ENCODE measurements at places on chromosomes 5 and 9.

DNA sequence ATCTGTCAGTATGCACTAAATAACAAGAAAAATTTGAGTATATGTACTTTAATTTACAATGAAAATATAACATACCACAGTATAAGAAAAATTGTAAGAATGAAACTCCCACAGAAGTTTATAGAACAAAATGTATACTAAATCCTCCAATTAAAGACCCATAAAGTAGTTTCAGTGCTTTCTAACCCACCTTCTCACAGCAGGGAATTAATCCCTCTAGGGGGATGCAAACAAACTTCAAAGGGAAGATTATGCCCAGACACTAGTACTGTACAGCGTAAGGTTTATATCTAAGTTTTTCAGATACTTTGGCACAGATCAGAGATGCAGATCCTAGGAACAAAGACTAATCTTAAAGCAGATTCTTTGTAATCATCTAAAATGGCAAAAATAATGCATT, 57.2 kb downstream of the DENND1A start:
- no peak for DNase-seq
- H3K4me1 ChIP-seq = no peaks in the 10 kb centered on the region

DNA sequence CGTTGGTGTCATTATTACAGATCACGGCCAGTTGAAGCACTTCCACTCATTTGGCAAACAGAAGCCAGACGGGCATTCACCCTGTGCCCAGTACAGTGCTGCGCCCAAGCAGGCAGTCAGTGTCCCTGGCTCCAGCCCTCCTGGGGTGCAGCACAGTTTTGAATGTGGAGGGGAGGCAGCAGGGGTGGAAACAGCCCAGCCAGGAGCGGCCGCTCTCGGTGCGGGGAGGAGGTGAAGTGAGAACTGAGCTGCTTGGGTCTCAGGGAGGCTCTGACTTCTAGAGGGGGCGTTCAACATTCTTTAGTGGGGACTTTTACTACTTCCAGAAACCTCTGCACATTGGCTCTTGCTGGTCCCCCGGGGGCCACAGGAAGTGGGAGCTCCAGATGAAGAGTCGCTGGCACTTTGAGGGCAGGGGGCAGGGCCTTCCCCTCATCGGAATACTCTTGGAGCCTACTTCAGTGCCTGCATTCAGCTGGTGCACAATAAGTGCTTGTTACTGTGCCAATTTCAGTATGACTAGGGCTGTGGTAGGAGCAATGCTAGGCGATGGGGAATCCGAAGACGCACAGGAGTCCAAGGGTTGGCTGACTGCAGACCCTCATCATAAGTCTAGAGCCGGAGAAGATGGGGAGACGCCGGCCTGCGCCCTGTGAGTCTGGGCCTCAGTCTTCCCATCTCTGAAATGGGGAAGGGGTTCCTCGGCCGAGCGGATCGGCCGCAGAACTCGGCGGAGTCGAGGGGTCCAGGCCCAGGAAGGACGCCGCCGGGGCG, 492 bp upstream of the NEK6 start:
- peak overlapping the region; percentile 91 for H3K4me3 ChIP-seq
- H3K4me1 ChIP-seq = peaks cover 29% of the 10 kb centered on the region
- no peak for DNase-seq
- peak overlapping the region; percentile 45 for H3K27ac ChIP-seq
- H3K36me3 ChIP-seq = no peaks in the 10 kb centered on the region
- no peaks in the 10 kb centered on the region for H3K27me3 ChIP-seq

GRCh38 chr9:76707510-76707909, 56.7 kb upstream of the PCA3 start:
- peaks cover 65% of the 10 kb centered on the region for H3K36me3 ChIP-seq
- no peak overlapping the region for H3K27ac ChIP-seq
- H3K4me3 ChIP-seq = no peak overlapping the region

- H3K4me3 ChIP-seq = no peak overlapping the region
- DNase-seq = no peak
- H3K36me3 ChIP-seq = peaks cover 7% of the 10 kb centered on the region
- H3K4me1 ChIP-seq = peaks cover 5% of the 10 kb centered on the region
- no peak overlapping the region for H3K27ac ChIP-seq
- no peaks in the 10 kb centered on the region for H3K27me3 ChIP-seq
Observed at GRCh38 chr5:75044406-75044805, 8.0 kb downstream of the GCNT4 start.

GRCh38 chr9:26033336-26033735, 355.1 kb upstream of the TUSC1 start:
- H3K27ac ChIP-seq = no peak overlapping the region
- no peak overlapping the region for H3K4me3 ChIP-seq
- no peaks in the 10 kb centered on the region for H3K27me3 ChIP-seq
- H3K36me3 ChIP-seq = no peaks in the 10 kb centered on the region
- H3K4me1 ChIP-seq = no peaks in the 10 kb centered on the region

- H3K4me3 ChIP-seq = no peak overlapping the region
- H3K36me3 ChIP-seq = no peaks in the 10 kb centered on the region
- no peaks in the 10 kb centered on the region for H3K27me3 ChIP-seq
Observed at GRCh38 chr5:132540764-132541163, 2.6 kb downstream of the IL5 start.

DNA sequence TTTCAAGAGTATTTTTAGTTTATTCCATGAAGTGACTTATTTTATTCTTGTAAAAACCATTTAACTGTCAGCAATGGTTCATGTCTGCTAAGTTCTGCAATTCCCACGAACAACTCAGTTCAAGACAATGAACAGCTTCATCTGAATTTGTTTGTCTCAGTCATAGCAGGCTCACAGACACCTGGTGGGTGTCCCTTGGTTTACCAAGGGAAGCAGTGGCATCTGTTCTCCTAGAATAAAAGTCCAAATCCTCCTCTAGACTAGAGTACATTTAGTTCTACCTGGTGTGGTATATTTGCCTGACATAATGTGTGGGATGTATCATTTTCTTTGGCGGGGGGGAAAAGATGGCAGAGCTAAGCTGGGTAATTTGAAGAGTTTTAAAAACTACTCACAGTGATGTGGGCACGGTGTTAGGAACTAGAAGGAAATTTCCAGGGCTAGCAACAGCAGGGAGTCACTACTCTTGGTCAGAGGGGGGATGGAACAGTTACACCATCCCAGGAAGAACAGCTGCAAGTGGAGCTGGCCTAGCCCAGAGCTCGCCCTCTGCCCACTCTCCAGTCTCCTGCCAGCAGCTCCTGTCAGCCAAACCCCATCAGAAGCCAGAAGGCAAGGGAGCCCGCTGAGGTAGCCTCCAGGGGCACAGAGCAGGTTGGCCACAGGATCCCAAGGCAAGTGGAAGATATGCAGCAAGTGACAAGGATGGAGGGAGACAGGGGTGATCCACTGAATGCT, 100.3 kb downstream of the PJA2 start:
- H3K4me1 ChIP-seq = no peaks in the 10 kb centered on the region
- H3K27me3 ChIP-seq = no peaks in the 10 kb centered on the region
- no peak for DNase-seq
- H3K27ac ChIP-seq = no peak overlapping the region
- H3K36me3 ChIP-seq = no peaks in the 10 kb centered on the region

DNA sequence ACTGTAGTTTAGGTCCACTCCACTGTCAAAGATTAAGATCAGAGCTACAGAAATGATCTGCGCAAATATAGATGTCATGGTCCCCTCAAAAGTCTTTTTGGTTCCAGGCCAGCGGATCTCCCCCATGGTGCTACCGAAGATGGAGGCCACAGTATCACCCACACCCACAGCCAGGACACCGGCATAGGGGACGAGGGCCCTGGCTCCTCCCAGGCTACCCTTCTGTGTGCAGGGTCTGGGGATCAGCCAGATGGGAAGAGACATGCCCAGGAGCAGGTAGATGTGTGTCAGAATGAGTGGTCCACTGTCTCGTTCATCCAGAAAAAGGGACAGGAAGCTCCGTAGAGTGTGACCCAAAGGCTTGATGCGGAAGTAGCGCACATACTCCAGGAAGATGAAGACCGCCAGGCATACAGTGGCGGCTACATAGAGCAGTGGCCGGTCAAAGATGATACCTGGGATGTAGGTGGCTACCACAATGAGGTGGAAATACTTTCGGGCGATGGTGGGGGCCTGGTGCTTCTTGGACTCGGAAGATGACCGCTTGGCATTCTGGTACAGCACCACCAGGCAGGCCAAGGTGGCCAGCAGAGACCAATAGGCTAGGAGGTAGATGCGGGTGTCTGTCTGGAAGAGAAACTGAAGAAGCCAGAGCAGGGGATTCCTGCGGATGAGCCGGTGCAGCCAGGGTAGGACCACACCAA, 1.5 kb downstream of the DOLK start:
- H3K27ac ChIP-seq = no peak overlapping the region
- no peak overlapping the region for H3K4me3 ChIP-seq
- H3K4me1 ChIP-seq = peaks cover 13% of the 10 kb centered on the region
- DNase-seq = no peak

DNA sequence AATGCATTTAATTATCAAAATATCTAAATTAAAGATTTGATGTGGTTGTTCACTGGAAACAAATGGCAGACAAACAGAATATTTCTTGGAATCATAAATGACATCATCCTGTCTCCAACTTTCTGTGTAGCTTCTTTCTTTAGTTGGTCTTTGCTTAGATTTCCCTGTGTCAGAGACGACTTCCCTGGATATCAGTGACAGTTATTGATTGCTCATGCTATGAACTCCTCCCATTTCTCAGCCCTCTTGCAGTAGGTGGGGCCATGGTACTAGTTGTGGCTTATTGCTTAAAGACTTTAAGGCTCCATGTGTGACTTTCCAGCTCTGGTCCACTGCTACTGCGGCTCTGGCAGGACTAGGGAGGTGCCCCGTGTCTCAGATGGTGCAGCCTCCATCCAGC, 592.6 kb downstream of the MTRR start:
- DNase-seq = no peak
- H3K4me3 ChIP-seq = no peak overlapping the region
- H3K36me3 ChIP-seq = no peaks in the 10 kb centered on the region
- H3K27ac ChIP-seq = no peak overlapping the region
- H3K4me1 ChIP-seq = no peaks in the 10 kb centered on the region
- no peaks in the 10 kb centered on the region for H3K27me3 ChIP-seq

- H3K36me3 ChIP-seq = no peaks in the 10 kb centered on the region
- H3K27ac ChIP-seq = no peak overlapping the region
Observed at GRCh38 chr9:69773258-69773657, 13.4 kb upstream of the PTAR1 start.

- H3K4me1 ChIP-seq = no peaks in the 10 kb centered on the region
- no peak for DNase-seq
- no peak overlapping the region for H3K4me3 ChIP-seq
Observed at GRCh38 chr9:123718188-123718587, 211.7 kb downstream of the DENND1A start.

DNA sequence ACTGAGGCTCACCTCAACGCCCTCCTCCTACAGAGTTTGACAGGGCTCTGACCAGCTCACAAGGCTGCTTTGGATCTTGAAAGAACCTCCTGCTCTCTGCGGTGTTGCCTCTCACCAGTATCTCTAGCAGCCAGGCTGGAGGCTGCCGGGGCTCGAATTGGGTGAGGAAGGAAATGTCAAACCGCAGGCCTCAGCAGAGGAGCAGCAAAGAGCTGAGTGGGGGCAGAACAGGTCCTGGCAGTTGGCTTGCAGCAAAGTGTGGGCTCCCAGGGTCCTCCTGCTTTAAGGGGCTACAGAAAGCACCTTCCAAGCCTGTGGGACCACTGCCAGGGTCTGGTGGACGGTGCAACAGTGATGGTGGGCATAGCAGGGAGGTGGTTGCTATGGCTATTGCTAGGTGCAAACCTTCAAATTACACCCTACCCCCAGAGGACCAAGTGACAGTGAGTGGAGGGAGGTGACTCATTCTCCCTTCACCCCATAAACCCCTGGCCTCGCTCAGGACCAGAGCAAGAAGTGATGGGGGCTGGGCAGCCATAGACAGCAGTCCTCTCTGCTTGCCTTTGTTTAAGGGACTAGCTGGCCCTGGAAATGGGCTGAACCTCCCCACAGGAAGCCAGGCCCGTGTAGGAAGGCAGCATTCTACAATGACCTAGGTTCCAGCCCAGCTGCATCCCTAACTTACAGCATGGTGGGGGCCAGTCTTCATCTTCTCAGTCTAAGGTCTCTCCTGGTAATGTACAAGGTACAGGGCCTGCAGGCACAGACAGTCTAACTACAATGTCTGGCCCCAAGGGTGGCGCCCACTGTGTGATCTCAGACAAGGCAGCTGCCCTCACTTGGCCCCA, 18.7 kb downstream of the LCP2 start:
- peaks cover 13% of the 10 kb centered on the region for H3K4me1 ChIP-seq
- H3K36me3 ChIP-seq = no peaks in the 10 kb centered on the region
- peaks cover 2% of the 10 kb centered on the region for H3K27me3 ChIP-seq

DNA sequence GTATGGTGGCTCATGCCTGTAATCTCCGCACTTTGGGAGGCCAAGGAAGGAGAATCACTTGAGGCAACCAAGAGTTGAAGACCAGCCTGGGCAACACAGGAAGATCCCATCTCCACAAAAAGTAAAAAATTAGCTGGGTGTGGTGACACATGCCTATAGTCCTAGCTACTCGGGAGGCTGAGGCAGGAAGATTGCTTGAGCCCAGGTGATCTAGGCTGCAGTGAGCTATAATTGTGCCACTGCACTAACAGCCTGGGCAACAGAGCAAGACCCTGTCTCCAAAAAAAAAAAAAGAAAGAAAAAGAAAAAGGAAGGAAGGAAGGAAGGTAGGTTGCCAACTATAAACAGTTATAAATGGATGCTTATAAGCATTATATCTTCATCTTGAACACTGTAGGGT, 51.0 kb downstream of the RFX3 start:
- no peak overlapping the region for H3K27ac ChIP-seq
- no peaks in the 10 kb centered on the region for H3K27me3 ChIP-seq
- no peak overlapping the region for H3K4me3 ChIP-seq
- H3K4me1 ChIP-seq = no peaks in the 10 kb centered on the region

GRCh38 chr5:94130077-94130476, 388.7 kb upstream of the POU5F2 start:
- H3K36me3 ChIP-seq = no peaks in the 10 kb centered on the region
- no peak overlapping the region for H3K4me3 ChIP-seq
- no peaks in the 10 kb centered on the region for H3K4me1 ChIP-seq
- DNase-seq = no peak
- H3K27ac ChIP-seq = no peak overlapping the region

GRCh38 chr9:115289757-115290208, 171.8 kb upstream of the TNC start:
- no peak overlapping the region for H3K27ac ChIP-seq
- H3K4me3 ChIP-seq = no peak overlapping the region
- DNase-seq = no peak
- no peaks in the 10 kb centered on the region for H3K27me3 ChIP-seq

GRCh38 chr9:113650207-113651131, 186.9 kb downstream of the RGS3 start:
- H3K4me1 ChIP-seq = peaks cover 28% of the 10 kb centered on the region
- no peak overlapping the region for H3K4me3 ChIP-seq
- H3K27ac ChIP-seq = no peak overlapping the region
- H3K27me3 ChIP-seq = no peaks in the 10 kb centered on the region

- no peak overlapping the region for H3K4me3 ChIP-seq
- H3K27ac ChIP-seq = no peak overlapping the region
- H3K4me1 ChIP-seq = no peaks in the 10 kb centered on the region
- peaks cover 81% of the 10 kb centered on the region for H3K36me3 ChIP-seq
Observed at GRCh38 chr9:109381011-109381729, 60.3 kb upstream of the EPB41L4B start.

- H3K4me1 ChIP-seq = peaks cover 12% of the 10 kb centered on the region
- no peak overlapping the region for H3K4me3 ChIP-seq
- no peaks in the 10 kb centered on the region for H3K27me3 ChIP-seq
Observed at GRCh38 chr9:96877269-96877668, 23.0 kb upstream of the ZNF782 start.

Data from tibial artery (tissue), 4 donors.